Hindlimb muscle (tissue), 1 donor: ENCODE measurements at places on chromosomes 11 and 22.

DNA sequence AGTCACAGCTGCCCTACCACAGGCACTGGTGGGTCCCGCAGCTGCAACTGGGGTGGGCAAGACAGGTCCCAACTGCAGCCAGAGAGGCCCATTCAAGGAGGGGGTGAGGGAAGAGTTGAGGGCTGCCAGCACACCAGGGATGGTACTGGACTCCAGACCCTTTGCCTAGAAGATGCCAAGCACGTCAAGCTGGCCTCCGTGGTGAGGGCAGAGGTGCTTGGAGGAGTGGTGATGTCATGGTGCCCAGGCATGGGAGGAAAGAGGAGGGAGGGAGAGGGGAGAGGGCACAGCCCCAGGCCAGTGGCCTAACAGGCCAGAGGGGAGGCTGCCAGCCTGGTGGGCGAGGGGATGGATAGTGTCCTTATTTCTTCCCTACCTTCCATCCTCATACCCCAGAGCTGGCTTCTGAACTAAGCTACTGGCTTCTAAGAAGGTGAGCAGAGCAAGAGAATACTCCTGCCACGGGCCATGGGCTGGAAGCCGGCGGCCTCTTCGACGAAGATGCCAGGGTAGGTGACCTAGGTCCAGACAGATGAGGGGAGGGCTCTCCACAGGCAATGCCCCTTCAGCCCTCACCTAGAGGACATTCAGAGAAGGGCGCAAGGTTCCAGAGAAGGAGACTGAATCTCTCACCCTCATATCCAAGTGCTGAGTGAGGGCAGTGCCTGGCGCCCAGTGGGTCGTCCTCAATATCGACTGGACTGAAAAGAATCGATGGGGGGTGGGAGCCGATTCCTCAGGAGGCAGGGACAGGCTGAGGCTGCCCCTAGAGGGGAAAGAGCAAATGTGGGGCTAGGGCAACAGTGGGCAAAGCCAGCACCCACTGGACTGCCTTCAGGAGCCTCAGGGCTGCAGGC lies 1.8 kb downstream of the SYT7 start:
- DNase-seq, result no peak

DNA sequence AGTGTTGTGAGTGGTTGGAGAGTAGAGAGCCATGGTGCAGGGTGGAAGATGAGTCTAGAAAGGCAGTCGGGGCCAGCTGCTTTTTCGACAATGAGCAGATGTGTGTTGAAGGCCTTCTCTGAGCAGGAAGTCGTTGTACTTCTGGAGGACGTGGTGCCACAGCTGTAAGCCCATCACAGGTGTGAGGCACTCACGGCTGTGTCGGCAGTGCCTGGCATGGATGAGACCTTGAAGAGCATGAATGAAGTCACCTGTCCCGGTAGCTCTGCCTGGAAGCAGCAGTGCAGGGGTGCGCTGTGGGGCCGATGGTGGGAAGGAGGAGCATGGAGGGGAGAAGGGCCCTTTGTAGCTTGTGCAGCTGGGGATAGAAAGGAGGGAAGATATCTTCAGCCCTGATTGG lies 165.2 kb downstream of the PKNOX2 start:
- DNase-seq, result no peak

DNA sequence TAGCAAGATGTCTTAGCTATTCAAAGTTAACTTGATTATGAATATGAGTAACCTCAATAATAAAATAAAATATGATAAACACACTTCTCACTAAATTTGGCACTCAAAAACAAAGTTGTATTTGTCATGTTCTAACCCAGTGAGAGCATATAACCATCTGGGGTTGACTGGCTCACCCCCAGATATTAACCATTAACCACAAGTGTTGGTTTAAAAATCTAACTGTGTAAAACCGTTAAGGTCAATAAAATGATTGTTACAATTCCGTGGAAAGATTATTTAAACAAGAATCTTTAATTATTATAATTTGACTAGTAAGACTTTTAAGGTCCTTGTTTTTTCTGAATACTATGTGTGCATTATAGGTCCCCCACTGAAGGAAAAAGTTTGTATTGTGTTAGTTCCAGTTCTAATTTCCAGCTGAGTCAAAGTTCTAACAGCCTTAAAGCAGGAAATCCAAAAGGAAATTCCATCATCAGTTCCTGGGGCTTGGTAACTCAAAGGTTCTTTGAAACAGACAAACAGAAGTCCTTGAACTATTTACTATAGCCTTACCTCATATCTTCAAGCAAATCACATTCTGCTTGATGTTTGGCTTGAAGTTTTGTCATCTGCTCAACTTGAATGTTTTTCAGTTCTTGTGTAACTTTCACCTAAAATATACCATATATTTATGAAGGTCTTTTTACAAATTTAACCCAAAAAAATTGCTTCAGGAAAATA lies 2.5 kb downstream of the FCHSD2 start:
- DNase-seq, result no peak

DNA sequence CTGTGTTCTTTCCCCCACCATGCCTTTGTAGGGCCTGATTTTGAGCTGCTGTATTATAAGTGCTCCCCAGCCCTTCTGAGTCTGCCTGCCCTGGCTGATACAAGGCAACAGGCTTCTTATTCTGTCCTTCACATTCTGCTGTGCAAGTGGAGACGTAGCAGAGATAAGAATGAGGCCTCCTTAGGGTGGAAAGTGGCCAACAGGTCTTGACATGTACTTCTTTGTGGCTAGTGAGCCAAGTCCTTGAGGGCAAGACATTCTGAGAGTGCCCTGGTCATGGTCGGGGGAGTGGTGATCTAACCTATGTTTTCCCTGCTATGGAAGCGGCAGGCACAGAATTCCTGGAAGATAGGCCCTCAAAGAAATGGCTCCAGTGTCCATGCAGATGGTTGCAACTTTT lies 235.7 kb upstream of the CADM1 start:
- DNase-seq, result no peak

DNA sequence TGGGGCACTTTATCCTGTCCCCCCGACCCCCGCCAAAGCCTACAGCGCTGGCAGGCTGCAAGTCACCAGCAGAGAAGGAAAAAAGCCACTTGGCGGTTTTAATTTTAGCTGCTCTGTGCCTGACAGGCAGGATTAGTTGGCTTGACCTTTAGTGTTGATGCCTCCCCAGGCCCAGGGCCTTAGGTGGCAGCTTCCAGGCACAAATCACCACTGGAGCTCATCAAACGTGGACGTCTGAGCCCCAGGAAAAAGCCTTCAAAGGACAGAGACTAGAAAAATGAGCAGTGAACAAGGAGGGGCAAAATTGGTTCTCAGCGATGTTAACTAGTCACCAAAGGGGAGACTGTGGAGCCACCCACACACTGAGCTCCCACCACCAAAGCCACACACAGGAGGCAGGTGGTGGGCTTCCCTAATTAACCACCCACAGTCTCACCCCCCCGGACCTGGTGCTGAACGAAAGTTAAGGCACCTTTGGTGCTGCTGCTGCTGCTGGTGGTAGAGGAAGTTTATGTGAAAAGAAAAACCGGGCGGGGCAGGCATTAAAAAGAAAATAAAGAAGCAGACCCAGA lies 4.4 kb upstream of the PYGM start:
- no peak for DNase-seq

DNA sequence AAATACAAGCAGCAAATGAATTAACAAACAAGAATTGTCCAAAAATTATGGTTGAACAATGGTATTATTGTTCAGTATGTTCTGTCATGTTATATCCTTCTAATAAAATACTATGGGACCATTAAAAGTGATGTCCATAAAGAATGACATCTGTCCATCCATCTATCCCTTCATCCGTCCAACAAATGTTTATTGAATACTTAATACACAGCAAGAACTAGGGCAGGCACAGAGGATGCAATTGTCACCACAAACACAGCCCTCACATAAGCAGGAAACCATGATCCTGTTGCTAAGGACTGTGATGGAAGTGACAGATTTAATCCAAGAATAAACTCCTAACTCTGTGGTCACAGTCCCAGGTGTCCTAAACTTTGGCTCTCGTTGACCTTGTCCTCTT lies 20.7 kb upstream of the B3GAT1 start:
- DNase-seq, result no peak

DNA sequence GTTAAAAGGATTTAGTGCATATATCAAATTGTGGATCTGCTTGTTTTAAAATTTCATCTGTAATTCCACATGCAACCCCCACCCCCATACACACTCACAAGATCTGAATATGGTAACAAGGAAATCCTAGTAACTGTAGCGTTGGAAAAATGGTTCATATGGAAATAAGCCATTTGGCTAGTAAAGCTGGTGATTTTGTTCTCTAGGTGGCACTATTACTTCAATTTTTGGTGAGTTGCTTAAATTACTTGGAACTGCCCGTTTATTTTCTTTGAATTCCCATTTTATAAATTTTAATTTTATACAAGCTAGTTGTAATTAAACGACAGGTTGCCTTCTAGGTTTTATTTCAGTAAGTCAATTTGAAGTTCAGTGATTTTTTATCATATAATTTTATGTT lies 5.3 kb downstream of the BDNF start:
- no peak for DNase-seq
